ENCODE measurements at places on chromosomes 11 and 22.

- DNase-seq = no peak
These were observed 105.8 kb downstream of the SERGEF start for GRCh38 chr11:17907046-17907445.

DNA sequence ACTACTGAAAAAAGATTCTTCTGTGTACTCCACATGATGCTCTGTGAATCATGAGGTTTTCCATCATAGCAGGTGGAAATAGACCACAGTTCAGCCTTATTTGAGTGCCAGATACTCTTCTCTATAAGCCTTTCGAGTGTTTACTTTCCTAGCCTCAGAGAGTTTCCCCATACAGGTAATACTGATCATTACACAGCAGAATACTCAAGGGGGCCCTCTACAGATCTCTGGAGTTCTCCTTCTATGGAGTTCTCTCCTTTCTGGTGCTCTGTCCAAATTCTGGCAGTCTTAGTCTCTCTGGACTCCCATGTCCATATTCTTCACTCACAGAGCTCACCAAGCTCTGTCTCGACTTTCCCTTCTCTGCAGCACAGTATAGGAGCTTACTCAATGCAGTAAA is 175.7 kb upstream of the CARD18 start:
- DNase-seq = no peak

DNA sequence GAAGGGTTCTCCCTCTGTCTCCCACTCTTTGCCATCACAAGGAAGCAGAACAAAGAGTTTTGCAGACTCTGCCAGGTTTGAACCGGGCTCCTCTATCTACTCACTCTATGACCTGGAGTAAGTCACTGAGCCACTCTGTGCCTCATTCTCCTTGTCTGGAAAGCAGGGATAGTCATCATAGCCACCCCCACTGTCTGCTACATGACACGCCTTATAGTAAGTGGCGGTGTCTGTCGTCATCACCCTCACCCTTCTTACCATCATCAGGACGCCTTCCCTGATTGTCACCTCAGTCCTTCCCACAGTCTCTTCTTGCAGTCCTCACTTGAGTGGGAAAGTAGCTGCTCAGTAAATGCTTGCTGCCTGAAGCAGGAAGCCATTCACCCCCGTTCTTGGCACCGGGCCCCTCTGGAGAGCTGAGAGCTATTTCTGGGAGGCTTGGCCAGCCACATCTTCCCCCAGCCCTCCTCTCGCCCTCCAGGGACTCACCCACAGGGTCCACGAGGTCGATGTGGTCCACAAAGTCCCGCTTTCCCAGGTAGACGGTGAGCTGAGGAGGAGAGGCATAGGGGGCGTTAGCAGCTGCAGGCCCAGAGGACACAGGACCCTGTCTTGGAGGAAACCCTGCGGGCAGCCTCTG is 46.4 kb downstream of the TPBGL start:
- no peak for DNase-seq

DNA sequence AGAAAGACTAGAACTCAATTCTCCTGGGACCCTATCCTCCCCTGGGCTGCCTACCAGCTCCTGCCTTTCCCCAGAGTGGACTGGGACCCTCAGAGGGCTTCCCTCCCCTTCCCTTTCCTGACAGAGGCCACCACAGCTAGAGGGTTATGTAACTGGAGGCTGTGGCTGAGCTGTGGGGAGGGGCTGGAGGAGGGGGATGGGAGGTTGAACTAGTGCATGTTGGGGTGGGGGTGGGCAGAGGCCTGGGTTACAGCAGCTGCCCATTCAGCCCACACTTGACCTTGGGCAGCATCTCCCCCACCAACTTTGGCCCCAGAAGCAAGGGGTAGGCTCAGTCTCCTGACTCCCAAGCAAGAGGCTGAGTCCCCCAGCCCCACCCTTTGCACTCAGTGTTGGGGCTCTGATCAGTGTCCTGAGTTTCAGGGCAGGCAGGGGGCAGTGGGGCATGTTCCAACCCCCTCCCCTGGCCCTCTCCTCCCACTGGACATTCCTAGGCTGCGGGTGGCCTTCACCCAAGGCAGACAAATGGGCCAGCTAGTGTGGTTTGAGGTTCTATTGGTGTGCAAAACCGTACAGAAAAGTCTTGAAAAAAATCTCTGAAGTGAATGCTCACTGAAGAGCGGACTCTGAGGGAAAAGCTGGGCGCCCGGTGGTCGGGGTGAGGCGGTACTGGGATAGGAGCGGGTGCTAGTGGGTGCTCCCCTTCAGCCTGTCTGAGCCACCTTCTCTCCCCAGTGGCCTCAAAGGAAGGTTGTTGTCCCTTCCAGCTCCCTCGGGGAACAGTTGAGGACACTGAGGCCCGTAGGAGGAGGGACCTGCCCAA is 3.8 kb downstream of the KCNC1 start:
- DNase-seq = no peak

GRCh38 chr22:46525389-46526243 is 11.8 kb downstream of the CELSR1 start:
- no peak for DNase-seq

GRCh38 chr11:28384418-28384817 is 276.2 kb downstream of the METTL15 start:
- no peak for DNase-seq
